Stimulated activated CD4-positive, alpha-beta T cell treated with anti-CD3 and anti-CD28 coated beads, Interleukin-1b, Interleukin-23, amount 100 ng/mL, for 48 hours (primary cell): ENCODE measurements at places on chromosomes 5 and 9.

- DNase-seq: no peak
Measured at GRCh38 chr5:35820735-35821134, 36.0 kb upstream of the IL7R start.

DNA sequence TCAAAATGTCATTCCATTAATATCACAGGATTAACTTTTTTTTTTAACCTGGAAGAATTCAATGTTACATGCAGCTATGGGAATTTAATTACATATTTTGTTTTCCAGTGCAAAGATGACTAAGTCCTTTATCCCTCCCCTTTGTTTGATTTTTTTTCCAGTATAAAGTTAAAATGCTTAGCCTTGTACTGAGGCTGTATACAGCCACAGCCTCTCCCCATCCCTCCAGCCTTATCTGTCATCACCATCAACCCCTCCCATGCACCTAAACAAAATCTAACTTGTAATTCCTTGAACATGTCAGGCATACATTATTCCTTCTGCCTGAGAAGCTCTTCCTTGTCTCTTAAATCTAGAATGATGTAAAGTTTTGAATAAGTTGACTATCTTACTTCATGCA is 20.6 kb downstream of the PCA3 start:
- DNase-seq: no peak

DNA sequence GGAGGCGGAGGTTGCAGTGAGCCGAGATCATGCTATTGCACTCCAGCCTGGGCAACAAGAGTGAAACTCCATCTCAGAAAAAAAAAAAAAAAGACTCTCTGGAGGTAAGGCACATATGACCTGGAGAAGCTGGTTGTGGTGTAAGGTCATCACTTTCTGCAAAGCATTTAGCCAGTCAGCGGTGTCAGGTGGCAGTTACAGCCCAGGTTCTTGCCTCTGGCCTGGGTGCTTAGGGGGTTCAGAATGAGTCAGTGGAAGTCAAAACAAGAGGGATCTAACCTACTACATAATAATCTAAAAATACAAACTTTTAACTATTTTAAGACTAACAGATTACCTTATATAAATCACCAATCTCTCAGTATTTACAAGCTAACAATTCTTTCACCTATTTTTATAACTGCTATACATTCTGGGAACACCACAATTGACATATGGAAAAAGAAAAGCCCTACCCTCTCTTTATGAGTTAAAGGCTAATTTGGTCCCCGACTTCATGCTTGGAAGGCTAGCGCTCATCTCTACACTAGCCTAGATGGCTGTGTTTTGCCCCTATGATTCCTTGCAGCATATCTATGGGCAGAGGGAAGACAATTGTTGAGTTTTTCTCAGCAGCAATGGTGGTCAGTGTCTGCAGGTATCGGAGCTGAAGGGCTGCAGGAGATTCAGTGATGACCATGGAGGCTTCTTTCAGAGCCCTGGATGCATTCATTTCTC is 29.2 kb downstream of the STOM start:
- no peak for DNase-seq

GRCh38 chr5:116388564-116389258 is 185.9 kb downstream of the SEMA6A start:
- no peak for DNase-seq

DNA sequence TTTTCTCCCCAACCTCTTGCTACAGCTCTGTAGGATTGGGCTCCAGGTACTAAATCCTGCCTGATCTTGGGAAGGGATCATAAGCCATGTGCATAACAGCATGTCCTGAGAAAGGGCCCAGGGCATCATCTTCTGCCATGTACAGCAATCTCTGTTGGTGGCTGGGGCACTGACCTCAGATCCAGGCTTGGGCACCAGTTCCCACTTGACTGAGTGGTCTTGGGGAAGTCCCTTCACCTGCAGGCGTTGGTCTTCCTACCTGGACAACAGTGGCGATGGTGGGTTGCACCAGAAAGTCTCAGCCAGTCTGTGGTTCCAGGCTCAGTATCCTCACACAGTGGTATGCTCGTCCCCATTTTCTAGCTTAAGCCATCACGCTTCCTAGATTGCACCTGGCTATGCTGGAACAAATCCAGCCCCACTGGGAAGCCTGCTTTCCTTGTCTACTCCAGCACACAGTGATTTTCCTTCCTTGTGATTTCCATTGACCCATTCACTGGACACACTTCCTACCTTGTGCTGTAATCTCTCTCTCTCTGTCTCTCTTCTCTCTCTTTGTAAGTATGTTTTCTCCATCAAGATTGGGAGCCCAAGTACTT is 121.7 kb upstream of the PITX1 start:
- no peak for DNase-seq

GRCh38 chr5:10789726-10790125 is 28.7 kb upstream of the DAP start:
- no peak for DNase-seq
